ENCODE measurements at places on chromosomes 3 and 15. TPM values are rescaled to one million over a fixed set of nuclear protein-coding genes. Genes with fewer than 3 reads are reported as not detected.

ANKUB1 gene
- not detected for total RNA-seq

ATP11B gene
- 47.2 TPM for total RNA-seq

ANKRD63 gene
- total RNA-seq = not detected

NEK11 gene
- total RNA-seq = 6.1 TPM

CKMT1A gene
- total RNA-seq = not detected

All from LHCN-M2 (cell line).